ENCODE measurements at places on chromosomes 16 and 17. TPM values are rescaled to one million over a fixed set of nuclear protein-coding genes. Genes with fewer than 3 reads are reported as not detected.

Gene TBC1D28
- total RNA-seq = not detected

Gene TMC8
- 8.7 TPM for total RNA-seq

Gene ADAD2
- 0.18 TPM for total RNA-seq

Gene FBXO47
- not detected for total RNA-seq

Gene SCNN1G
- 42.4 TPM for total RNA-seq

Gene TMC5
- 1.1 TPM for total RNA-seq

Gene HOXB1
- total RNA-seq = not detected

Gene EVI2A
- 3.4 TPM for total RNA-seq

Gene HAP1
- 0.64 TPM for total RNA-seq

Gene ANKRD40CL
- total RNA-seq = not detected

Gene CCL5
- 2.2 TPM for total RNA-seq

Gene SPIRE2
- total RNA-seq = 7.9 TPM

Gene TBC1D3C
- not detected for total RNA-seq

Gene BICDL2
- total RNA-seq = 3.3 TPM

Gene SREBF1
- total RNA-seq = 67.8 TPM

Gene TERB1
- not detected for total RNA-seq

Gene TMEM88
- total RNA-seq = 21.1 TPM

Gene SDK2
- 19.2 TPM for total RNA-seq

Gene CES3
- total RNA-seq = 3.1 TPM

Gene ACD
- 20.1 TPM for total RNA-seq

Gene NUBP1
- total RNA-seq = 21.0 TPM

Gene TBC1D26
- 0.99 TPM for total RNA-seq

Gene CCL17
- total RNA-seq = 1.1 TPM

Gene ADAMTS18
- total RNA-seq = 17.3 TPM

Gene PPP1R27
- total RNA-seq = 5.7 TPM

Gene C16orf54
- total RNA-seq = 1.4 TPM

Gene SLC6A2
- 1.6 TPM for total RNA-seq

Gene KCNH4
- total RNA-seq = not detected

Gene EXOC3L1
- 11.6 TPM for total RNA-seq

Gene NACA2
- total RNA-seq = not detected

All from metanephros (tissue), 2 donors.